Pulmonary artery endothelial cell (primary cell): ENCODE measurements at places on chromosomes 5 and 9. TPM values are rescaled to one million over a fixed set of nuclear protein-coding genes. Genes with fewer than 3 reads are reported as not detected.

NKD2 gene
- total RNA-seq, result 0.13 TPM in 1 of 2 replicates, not detected in the other

GNA14 gene
- total RNA-seq, result 3.2 and 12.6 TPM in 2 replicates

NUTM2G gene
- not detected in 2 replicates for total RNA-seq

DBN1 gene
- 201 TPM in 2 replicates for total RNA-seq

ZNF618 gene
- total RNA-seq, result 14.8 and 15.8 TPM in 2 replicates

TAL2 gene
- not detected in 2 replicates for total RNA-seq

SLC36A3 gene
- not detected in 2 replicates for total RNA-seq

CAPSL gene
- not detected in 2 replicates for total RNA-seq

PCDHB14 gene
- total RNA-seq, result 0.53 and 0.78 TPM in 2 replicates

TEX48 gene
- not detected in 2 replicates for total RNA-seq

IFNA16 gene
- not detected in 2 replicates for total RNA-seq

CMYA5 gene
- total RNA-seq, result under 0.01 and 0.07 TPM in 2 replicates

LHFPL2 gene
- total RNA-seq, result 40.0 and 56.3 TPM in 2 replicates

CCDC192 gene
- not detected in 2 replicates for total RNA-seq

TAF1L gene
- 0.04 TPM in 1 of 2 replicates, not detected in the other for total RNA-seq

TRIO gene
- total RNA-seq, result 144 and 194 TPM in 2 replicates

ZNF883 gene
- 0.53 and 2.6 TPM in 2 replicates for total RNA-seq

GAS1 gene
- total RNA-seq, result 0.13 and 0.18 TPM in 2 replicates

OSMR gene
- total RNA-seq, result 14.6 and 17.0 TPM in 2 replicates

CTSV gene
- 1.1 TPM in 2 replicates for total RNA-seq

KIAA0825 gene
- total RNA-seq, result 0.99 and 1.7 TPM in 2 replicates

CDO1 gene
- total RNA-seq, result 5.5 and 6.3 TPM in 2 replicates

ADAMTSL1 gene
- 24.1 and 26.9 TPM in 2 replicates for total RNA-seq

MRPS2 gene
- total RNA-seq, result 22.6 and 23.0 TPM in 2 replicates

PRRT1B gene
- total RNA-seq, result not detected in 2 replicates

PROB1 gene
- total RNA-seq, result 0.79 and 2.5 TPM in 2 replicates

COL5A1 gene
- total RNA-seq, result 57.7 and 87.1 TPM in 2 replicates

GABRA6 gene
- total RNA-seq, result not detected in 2 replicates

AK8 gene
- total RNA-seq, result 0.07 TPM in 1 of 2 replicates, not detected in the other

AGGF1 gene
- 23.1 and 35.4 TPM in 2 replicates for total RNA-seq

PHYHD1 gene
- total RNA-seq, result 0.20 and 0.81 TPM in 2 replicates

DMRT1 gene
- total RNA-seq, result 0.07 and 0.21 TPM in 2 replicates
